Stimulated activated CD8-positive, alpha-beta memory T cell treated with anti-CD3 and anti-CD28 coated beads, Interleukin-4, amount 100 ng/mL, for 1 hour (primary cell): ENCODE measurements at places on chromosomes 5 and 9.

GRCh38 chr9:100112677-100113336 lies 13.8 kb downstream of the INVS start:
- DNase-seq, result no peak

- DNase-seq, result no peak
These were observed 9.3 kb upstream of the ACSL6 start for GRCh38 chr5:132020568-132021339.

DNA sequence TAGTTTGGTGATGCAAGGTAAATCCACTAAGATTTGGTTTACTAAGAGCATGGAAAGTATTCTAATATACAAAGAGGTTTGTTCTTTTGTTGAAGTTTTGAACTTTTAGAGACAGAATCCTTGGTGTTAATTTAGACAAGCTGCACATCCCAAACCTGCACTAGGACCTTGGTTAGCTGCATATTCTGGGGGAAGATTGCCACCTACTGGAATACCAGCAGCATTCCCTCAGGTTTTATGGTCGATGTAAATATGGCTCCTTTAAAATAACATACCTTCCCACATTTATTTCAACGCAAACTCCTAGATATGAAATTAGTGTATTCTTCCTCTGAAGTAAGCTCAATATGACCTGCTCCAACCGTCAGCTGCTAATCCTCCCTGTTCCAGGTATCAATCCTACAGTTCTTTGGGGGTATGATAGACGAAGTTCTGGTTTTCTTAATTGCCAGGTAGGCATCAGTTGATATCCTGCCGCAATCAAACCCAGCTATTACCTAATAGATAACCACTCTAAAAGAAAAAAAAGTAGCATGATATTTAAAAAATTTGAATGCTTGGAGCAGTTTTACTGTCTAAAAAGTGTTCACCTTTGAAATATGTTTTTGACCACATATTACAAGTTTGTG lies 624.1 kb downstream of the ISL1 start:
- no peak for DNase-seq

DNA sequence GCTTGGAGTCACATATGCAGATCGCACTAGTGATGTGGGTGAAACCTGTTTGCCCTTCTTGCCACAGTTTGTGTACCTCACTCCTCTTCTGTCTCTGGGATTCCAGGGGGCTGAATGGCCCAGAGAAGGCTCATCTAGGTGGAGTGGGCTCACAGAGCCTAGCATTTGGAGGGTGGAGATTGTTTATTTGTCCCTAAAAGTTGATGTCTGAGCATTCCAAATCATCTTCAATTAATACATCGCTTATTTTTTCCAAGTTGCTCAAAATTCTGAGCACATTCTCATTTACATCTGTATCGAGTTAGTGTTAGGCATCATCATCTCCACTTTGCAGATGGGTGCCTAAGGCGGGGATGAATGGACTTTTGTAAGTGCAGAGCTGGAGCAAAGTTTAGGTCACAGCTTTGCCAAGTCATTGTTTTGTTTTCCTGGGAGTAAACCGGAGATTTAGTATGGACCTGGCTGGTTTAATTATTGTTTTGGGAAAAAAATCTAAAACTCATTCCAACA lies 2.0 kb downstream of the ABL1 start:
- no peak for DNase-seq

GRCh38 chr9:113851359-113851758 lies 24.8 kb upstream of the ZNF618 start:
- DNase-seq, result no peak

DNA sequence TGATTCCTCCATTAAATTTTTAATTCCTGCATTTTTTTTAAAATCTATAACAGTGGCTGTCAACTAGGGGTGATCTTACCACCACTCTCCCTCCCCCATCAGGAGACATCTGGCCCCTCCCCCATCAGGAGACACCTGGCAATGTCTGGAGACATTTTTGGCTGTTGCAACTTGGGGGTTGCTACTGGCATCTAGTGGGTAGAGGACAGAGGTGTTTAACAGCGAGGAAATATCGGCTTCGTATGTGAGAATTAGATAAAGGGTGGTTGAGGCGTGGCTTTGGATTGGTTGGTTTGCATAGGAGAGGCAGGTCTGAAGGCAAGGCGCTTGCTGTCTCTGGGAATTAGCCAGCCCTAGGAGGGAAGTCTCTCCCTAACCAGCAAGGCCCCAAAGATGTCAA lies 10.5 kb downstream of the CDHR2 start:
- DNase-seq, result no peak

- DNase-seq, result no peak
These were observed 817.1 kb upstream of the CDH9 start for GRCh38 chr5:27855491-27855890.

GRCh38 chr9:99778308-99778707 lies 43.4 kb upstream of the NR4A3 start:
- no peak for DNase-seq

- DNase-seq, result no peak
These were observed 499.8 kb downstream of the BNC2 start for GRCh38 chr9:16370647-16371046.

- no peak for DNase-seq
These were observed 107.8 kb downstream of the NUDT12 start for GRCh38 chr5:103454770-103455169.

DNA sequence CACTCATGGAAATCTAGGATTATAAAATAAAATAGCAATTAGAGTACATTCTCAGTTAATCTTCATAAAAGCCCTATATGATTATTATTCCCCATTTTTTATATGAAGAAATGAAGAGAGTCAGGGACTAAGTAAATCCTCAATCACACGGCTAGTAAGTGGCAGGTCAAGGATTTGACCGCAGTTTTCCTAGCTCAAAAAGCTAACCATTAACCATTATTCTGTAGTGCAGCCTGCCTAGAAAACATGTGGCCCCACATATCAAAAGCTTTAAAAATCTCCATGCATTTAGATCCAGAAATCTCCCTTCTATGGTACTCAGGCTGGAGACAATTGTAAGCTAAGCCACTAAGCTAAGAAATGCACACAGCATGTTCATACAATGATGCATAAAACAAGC lies 21.4 kb downstream of the EPB41L4A start:
- DNase-seq, result no peak

GRCh38 chr9:72443855-72444254 lies 77.6 kb upstream of the TMC1 start:
- no peak for DNase-seq

DNA sequence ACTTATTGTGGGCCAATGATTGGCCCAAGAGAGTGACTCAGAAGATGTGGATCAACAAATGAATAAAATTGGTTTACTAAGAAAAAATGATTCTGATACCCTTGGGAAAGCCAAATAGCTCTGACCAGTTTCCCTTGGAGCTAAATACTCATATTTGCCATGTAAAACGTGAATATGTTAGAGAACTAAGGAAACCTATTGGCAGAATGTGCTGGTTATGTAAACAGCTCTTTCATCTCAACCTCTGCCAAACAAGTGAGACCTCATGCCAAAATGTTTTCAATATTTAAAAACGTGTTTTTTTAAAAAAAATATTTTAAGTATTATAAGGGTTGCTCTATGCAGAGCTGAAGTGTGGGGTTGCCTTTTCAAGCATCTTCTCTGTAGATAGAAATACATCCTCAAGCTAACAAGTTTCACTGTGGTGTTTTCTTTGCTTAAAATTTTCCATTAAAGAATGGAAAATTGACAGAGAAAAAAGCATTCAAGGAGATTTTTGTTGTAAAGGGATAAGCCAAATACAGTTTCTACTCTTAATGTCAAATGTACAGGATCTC lies 186.9 kb upstream of the TUT7 start:
- no peak for DNase-seq

GRCh38 chr5:168836603-168837231 lies 257.5 kb upstream of the PANK3 start:
- no peak for DNase-seq

DNA sequence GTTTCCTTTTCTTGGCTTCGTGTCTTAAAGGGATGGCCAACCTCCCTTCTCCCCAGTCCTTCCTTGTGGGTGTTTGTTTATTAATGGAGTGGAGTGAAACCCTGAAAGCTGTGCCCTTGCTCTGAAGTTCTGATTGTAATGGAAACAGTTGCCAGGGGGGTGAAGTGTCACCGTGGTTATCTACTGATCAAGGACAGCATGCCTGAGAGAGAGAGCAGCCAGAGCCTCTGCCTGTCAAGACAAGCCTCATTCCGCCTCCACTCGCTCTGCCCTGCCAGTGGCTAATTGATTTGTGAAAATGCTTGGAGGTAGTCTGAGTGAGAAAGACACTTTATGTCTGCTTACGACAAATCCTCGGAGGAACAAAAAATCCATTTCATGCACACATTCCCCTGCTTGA lies 143.7 kb upstream of the SLC30A5 start:
- DNase-seq, result no peak

DNA sequence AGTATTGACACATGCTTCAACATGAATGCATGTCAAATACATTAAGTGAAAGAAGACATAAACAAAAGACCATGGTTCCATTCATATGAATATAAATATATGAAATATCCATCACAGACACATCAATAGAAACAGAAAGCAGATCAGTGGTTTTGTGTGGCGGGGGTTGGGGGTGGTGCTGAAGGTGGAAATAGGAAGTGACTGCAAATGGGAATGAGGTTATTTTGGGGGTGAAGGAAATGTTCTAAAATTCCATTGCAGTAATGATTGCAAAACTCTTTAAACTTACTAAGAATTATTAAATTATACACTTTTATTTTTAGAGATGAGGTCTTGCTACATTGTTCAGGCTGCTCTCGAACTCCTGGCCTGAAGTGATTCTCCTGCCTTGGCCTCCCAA lies 28.7 kb downstream of the TAF1L start:
- no peak for DNase-seq

GRCh38 chr9:38339087-38339486 lies 53.4 kb upstream of the ALDH1B1 start:
- no peak for DNase-seq

GRCh38 chr9:117247266-117247665 lies 167.6 kb downstream of the ASTN2 start:
- DNase-seq, result no peak

GRCh38 chr9:3946840-3947587 lies 352.9 kb downstream of the GLIS3 start:
- DNase-seq, result no peak

GRCh38 chr5:112124788-112125187 lies 294.3 kb downstream of the EPB41L4A start:
- DNase-seq, result no peak

DNA sequence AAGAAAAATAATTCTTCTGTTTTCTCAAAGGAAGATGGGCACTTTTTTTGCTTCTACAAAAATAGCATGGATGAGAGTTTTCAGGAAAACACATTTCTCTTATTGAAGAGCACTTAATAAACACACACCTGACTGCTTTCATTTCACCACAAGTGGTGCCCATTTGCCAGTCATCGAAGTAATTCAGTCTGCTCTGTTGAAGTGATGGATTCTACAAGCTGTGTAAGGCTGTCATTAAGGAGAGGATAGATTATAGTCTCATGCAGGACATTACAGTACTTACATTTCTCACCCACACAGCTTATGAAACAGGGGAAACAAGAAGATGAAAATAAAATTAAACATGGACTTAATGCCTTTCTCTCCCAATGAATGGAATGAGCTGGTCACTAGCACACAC lies 165.2 kb downstream of the NR2F1-AS1 start:
- no peak for DNase-seq

GRCh38 chr5:129943936-129944335 lies 39.7 kb downstream of the CHSY3 start:
- no peak for DNase-seq

DNA sequence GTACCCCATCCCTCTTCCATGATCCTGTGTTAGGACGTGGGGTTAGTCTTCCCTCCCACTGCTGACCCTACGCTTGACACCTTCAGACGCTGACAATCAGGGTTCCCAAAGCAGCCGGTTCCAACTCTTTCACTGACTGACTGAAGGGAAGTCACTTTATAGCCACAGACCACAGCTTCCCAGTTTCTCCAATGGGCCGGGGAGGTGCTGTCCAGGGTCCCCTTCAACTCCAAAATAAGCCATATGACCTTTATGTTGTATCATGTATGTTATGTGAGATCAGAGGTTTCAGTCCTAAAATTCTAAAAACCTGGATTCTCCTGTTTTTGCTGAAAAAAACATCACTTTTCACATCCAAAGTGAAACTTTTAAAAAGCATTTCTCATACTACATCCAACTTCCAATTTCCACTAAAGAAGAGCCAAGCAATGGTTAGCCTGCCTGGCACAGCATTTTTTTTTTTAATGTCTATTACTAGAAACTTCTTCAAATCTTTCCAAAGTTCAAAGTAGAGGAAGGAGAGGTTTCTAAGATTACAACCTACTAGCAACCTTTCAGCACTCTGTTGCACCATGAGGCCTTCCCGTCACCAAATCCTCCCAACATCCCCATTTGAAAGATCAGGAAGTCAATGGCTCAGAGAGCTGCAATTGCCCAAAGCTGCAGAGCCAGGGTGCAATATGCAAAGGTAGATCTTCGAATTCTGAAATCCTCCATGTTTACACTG lies 5.2 kb downstream of the EPB41L4B start:
- DNase-seq, result no peak
